ENCODE measurements at places on chromosomes 7 and 10. TPM values are rescaled to one million over a fixed set of nuclear protein-coding genes. Genes with fewer than 3 reads are reported as not detected.

Gene UCN3
- total RNA-seq: not detected

Gene CTAGE4
- total RNA-seq: 4.7 TPM

Gene GPR146
- 49.4 TPM for total RNA-seq

Gene PPP2R2D
- total RNA-seq: 38.7 TPM

Gene MYO1G
- total RNA-seq: 2.8 TPM

Gene ASB10
- not detected for total RNA-seq

Gene OR2A1
- total RNA-seq: not detected

Gene CALML5
- total RNA-seq: not detected

Gene VSTM4
- total RNA-seq: 42.9 TPM

Gene SGPL1
- total RNA-seq: 40.6 TPM

Gene FAM25G
- total RNA-seq: not detected

DNA sequence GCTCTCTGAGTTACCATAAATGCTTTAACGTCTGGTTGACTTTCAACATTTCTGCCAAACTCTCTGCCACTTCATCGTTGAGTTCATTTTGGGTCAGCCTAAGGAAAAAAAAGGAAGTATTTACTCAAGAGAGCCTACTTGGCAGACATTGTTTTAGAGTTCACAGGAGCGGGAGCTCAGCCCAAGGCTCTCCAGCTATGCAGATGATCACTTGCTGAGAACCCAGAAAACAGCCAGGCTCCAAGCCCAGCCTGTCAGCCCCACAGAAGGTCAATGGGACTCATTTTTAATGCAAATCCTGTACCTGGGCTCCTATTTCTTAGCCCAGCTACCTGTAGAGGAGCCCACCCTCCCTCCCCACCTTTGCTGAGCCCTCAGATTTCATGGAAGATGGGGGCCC is 45.5 kb downstream of the NOD1 start:
- DNase-seq: peak; percentile 86

DNA sequence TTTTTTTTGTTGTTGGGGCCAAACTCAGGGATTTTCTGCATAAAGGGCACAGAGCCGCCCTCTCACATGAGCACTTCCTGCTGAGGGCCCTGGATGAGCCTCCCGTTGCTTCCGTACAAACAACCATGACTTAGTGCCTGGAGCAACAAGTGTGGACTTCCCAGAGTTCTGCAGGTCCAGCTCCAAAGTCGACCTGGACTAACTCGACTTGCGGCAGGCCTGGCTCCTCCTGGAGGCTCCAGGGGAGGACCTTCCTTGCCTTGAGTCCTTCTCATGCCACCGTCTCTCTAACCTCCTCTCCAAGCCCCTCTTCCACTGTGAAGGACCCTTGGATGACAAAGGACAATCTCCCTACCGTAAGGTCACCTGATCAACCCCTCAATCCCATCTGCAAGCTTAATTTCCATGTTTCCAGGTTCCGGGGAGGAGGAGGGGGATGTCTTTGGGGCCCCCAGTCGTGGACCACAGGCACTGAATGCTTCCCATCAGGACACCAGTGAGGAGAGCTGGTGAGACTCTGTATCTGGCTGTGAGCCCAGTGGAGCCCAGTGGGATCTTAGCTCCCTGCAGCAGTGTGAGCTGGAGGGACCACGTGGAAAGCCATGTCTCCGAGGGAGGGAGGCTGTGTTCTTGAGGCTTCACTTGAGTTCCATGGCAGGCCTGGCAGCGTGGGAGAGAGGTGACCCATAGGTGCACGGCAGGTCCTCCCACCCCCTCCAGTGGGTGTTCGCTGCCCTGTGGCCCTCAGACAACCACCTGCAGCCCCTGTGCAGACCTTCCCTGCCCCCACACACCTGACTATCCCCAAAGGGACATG is 199.5 kb upstream of the PPP2R2D start:
- DNase-seq: no peak

DNA sequence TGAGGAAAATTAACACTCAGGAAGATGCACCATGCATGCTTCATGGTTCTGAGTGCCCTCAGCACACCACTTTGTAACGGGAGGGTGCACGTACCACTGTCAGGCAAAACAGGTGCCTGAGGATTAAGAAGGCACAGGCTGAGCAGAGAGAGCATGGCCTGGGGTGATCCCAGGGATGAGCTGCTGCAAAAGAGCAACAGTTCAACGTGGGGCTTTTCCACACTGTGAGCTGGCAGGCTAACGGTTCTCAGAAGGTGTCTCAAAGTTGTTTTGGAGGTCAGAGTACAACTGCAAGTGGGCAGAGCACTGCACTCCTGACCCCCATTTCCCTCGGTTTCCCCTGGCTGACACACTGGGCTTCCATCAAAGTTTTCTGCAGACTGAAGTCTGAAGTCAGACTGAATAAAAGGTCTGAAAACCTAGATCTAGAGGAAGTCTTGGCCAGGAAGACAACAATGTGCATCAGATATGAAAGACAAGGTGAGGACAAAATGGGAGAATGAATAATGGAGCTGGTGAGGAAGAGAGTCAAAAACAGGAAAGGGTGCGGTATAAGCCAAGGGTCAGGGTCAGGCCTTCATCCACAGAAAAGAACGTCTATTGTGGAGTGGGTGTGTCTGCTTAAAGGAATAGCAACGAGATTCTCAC is 20.5 kb downstream of the ZNF438 start:
- DNase-seq: peak; percentile 23

DNA sequence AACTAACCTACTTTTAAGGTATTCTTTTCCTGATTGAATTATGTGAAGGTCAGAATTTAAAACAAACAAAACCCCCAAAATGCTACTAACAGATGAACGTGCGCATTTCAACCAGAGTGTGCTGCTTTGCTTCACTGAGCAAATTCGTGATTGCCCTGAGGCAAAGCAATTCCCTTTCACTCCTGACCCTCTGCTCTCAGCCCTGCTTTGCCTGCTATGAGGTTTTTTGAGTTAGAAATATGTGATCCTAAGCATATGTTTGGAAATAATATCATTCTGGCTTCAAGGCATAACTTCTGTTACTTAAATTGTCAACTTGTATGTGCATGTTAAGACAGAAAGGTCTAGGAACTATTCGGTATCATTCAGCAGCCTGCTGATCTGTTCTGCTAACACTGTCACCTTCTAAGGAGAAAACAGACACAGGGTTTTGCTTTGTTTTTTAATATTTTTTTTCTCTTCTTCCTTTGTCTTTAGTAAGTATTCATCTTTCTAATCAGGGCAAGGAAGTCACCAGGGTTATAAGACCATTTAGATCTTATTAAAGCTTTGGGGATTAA is 124.2 kb downstream of the GNAT3 start:
- peak; percentile 3 for DNase-seq

DNA sequence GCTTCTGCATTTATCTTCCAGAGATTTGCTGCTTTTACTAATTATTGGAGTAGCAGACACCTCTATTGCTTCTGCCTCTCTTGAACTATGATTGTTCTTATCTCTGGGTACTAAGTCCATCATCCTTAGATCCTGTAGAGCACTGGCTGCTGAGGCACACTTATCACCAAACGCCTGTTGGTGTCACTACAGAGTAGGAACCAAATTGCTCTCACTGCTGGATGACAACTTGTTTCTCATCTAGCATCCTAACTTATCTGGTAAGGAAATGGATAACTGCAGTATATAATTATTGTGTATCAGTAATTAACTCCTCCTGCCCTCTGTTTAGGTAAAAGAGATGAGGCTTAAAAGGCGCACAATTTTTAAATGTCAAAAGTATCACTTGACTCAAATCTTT is 1059.4 kb downstream of the NRG3 start:
- DNase-seq: no peak

DNA sequence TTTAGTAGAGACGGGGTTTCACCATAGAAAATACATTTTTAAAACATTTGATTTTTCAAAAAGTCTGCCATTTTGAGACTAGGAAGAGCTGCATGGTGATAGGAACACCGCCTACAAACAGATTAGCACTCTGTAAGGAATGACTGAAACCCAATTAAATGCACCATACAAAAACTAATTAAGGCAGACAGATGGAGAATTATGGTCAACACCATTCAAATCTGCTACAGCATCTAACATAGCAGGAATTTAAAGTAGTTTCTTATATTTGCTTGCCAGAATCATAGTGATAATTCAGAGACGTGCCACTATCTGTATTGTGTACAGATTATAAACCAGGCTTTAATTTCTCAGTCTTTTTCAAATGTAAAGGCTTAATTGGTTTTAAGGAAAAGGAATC is 68.2 kb downstream of the ENO4 start:
- DNase-seq: no peak

DNA sequence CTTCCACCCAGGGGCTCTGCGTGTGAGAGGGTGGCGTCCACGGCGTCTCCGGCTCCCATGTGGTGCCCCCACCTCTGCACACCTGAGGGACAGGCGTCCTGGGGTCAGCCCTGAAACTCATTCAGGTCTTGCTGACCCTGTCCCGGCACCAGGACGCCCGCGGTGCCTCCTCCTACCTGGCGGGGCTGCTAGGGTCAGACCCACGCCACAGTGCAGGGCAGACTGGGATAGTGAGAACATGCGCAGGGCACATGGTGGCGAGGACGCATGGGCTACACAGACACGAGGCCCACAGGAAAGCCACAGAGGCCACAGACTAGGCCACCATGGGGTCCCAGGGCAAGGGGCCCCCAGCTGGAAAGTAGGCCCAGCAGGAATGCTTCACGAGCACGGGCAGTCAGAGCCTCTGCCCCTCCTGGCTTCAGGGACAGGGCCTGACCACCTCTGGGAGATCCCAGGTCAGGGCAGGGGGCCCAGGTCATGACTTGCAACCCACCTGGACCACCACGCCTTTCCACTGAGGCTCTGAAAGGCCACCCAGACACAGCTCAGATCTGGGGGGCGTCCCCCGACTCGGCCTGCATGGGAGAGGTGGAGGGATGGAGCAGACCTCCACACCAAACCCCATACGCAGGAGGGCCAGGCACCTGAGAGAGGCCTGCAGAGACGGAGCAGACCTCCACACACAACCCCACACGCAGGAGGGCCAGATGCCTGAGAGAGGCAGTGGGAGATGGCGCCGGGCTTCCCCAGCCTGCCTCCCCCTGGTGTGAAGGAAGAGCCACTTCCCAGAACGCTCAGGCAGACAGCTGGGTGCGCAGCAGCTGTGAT is 188.6 kb downstream of the ELFN1 start:
- no peak for DNase-seq

GRCh38 chr10:59229441-59229840 is 53.0 kb downstream of the PHYHIPL start:
- DNase-seq: no peak

DNA sequence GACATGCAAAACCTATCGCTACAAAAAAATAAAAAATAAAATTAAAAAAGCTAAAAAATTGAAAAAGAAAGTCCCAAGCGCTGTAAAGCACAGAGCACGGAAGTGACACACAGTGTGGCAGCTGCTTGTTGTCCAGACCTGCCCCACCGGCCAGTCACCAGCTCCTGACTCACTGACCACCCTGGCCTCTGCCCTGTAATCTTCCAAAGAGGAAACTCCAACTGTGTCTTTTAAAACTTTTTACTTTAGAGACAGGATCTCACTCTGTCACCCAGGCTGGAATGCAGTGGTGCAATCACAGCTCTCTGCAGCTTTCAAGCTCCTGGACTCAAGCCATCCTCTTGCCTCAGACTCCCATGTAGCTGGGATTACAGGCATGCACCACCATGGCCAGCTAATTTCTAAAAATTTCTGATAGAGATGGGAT is 23.6 kb downstream of the GNA12 start:
- peak; percentile 62 for DNase-seq

- no peak for DNase-seq
Observed at GRCh38 chr7:135670179-135670578, 7.9 kb downstream of the STMP1 start.

GRCh38 chr7:154832557-154833138 is 170.3 kb downstream of the PAXIP1 start:
- no peak for DNase-seq

GRCh38 chr7:909358-910329 is 33.3 kb downstream of the GET4 start:
- DNase-seq: peak; percentile 53

DNA sequence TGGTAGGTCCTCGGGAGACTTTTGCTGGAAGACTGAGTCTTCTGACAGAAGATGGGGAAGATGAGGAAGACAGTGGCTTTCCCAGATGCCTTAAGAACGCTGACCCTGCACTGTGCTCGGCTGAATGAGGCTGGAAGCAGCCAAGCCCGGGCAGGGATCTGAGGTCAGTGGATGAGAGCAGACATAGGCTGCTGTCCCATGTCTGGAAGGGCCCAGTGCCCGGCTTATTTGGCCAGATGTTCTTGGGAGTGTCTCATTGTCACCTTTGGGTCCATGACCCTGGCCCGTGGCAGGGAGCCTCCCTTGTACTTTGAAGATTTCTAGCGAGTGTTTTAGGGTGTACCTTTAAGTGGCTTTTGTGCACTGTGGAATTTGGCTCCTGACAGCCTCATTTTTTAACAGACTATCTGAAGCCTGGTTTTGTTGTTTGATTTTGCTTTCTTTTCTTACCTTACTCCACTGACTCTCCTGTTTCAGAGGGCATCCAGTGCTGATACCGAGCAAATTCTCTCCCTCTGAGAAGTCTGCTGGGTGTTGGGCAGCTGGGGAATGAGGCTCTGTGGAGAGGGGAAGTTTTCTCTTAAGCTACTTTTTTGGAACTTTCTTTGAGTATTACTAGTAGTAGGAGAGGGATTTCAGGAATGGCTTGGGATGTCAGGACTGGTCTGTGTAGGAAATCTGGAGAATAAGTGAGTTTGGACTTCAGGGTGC is 61.4 kb downstream of the CREB5 start:
- DNase-seq: no peak

DNA sequence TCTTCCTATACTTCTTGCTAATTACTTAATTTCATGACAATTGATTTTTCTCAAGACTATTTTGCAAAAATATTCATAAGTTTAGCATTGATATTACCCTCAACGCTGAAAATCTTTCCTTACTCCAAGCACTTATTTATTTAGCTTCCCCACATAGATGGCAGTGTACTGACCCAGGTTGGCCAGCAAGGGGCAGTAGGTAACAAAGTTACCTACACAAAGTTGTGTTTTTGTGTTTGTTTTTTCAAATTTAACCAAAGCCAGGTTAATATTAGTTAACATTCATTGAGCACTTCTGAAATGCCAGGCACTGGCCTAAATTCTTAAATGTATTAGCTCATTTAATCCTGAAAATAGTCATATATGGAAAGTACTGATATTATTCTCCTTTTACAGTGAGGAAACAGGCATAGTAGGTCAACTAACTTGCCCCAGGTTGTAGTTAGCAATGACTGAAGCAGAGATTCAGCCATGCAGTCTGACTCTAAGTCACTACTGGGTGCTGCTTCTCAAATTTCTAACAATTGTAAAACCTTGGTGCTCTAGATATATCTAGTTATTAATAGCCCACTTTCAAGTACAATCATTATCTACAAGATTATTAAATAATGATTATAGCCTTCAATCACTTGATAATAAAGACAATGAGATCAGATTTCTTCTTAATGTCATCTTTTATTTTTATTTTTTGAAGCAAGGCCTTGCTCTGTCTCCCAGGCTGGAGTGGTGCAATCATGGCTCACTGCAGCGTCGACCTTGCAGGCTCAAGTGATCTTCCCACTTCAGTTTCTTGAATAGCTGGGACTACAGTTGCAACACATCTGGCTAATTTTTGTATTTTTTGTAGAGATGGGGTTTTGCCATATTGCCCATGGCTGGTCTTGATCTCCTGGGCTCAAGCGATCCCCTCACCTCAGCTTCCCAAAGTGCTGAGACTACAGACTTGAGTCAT is 5.8 kb upstream of the GGCT start:
- DNase-seq: peak; percentile 48

GRCh38 chr7:149209518-149210269 is 14.3 kb downstream of the ZNF282 start:
- no peak for DNase-seq

All from thyroid gland (tissue), 4 donors.